Endothelial cell (in vitro differentiated cells): ENCODE measurements at places on chromosomes 7 and 10.

GRCh38 chr7:143384148-143384547, 3.0 kb downstream of the ZYX start:
- no peak for DNase-seq

DNA sequence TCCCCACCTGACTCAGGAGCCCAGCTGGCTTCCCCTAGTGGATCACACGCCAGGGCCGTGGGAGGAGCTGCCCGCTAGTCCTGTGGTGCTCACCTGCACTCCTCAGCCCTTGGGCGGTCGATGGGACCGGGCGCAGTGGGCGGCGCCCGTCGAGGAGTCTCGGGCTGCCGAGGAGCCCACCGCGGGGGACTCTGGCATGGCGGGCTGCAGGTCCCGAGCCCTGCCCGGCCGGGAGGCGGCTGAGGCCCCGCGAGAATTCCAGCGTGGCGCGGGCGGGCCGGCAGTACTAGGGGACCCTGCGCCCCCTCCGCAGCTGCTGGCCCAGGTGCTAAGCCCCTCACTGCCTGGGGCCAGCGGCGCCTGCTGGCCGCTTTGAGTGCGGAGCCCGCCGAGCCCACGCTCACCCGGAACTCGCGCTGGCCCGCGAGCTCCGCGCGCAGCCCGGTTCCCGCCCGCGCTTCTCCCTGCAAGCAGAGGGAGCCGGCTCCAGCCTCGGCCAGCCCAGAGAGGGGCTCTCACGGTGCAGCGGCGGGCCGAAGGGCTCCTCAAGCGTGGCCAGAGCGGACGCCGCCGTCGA, 367.9 kb downstream of the TYW1 start:
- DNase-seq, result peak; percentile 5

- DNase-seq, result no peak
Observed at GRCh38 chr7:81770728-81771223, 929 bp upstream of the HGF start.

- DNase-seq, result no peak
Observed at GRCh38 chr10:78342827-78343653, 309.4 kb downstream of the RPS24 start.

DNA sequence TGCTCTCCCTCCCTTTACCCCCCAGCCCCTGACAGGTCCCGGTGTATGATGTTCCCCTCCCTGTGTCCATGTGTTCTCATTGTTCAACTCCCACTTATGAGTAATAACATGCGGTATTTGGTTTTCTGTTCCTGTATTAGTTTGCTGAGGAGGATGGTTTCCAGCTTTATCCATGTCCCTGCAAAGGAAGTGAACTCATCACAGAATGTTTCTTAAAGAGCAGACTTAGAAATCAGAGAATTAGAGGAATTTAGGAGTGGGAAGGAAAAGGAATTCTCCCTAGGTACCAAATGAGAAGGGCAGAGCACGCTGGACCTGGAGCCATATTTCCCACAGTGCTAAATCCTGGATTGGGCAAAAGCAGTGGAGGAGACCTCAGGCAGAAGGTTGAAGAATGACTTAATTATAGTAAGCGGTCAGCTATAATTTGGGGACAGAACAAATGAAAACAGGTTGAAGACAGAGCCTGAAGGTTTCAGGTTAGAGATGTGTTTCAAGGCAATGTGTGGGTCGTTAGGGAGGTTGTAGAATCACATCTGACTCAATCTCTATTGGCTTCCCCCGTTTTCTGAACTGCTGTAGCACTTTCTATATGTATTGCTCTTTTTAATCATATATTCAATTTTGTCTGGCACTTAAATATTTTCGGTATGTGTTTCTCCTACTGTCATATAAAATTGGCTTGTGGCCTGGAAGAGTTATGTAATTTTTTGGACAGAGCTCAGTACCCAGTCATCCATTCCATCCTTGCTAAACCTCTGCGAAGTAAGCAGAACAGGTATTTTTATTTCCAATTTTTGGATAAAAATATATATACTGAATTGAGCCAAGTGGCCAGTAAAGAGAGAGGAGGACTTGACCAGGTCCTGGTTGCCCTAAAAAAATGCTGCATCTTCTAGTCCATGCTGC, 210.5 kb upstream of the KLF6 start:
- no peak for DNase-seq

DNA sequence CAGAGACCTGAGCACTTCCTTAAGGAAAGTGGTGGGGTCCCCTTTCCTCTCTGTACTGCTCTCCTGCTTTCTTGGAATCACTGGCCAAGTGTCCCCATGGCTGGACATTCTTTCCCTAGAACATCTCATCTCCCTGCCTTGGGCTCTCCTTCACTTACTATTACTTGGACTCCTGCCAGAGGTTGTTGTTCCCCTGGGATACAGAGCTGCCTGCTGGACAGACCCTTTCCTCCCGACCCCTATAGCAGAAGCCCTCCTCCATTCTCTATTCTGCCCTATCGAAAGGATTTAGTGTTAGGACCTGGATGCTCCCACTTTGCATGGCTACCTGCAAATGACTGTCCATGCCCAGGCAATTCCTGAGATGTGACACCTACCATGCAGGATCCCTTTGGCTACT, 164.3 kb upstream of the PODXL start:
- DNase-seq, result no peak
